HuH-7.5 (cell line): ENCODE measurements at places on chromosomes 2 and 18.

DNA sequence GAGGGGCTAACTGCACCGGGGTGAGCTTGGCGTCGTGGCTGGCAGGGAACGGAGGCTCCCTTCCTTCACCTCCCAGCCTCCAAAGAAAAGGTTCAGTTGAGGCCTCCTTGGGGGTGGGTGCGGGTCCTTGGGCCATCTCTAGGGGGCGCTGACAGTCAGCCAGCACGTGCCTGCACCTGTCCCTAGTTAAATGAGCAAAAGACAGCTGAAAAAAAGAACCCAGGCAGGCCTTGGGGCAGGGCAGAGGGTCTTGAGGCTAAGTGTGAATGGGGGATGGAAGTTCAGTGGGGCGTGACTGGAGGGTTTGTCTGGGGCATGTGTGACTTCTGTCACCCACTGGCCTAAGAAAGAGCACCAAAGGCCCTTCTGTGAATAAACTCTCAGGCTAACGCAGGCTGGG is 56.4 kb downstream of the ZFP36L2 start:
- DNase-seq: no peak

- DNase-seq: no peak
Observed at GRCh38 chr2:72271276-72271614, 123.6 kb upstream of the CYP26B1 start.

GRCh38 chr18:21012308-21012707 is 99.3 kb downstream of the ROCK1 start:
- no peak for DNase-seq

- DNase-seq: peak; percentile 34
Observed at GRCh38 chr2:54725343-54726099, 2.1 kb downstream of the EML6 start.

DNA sequence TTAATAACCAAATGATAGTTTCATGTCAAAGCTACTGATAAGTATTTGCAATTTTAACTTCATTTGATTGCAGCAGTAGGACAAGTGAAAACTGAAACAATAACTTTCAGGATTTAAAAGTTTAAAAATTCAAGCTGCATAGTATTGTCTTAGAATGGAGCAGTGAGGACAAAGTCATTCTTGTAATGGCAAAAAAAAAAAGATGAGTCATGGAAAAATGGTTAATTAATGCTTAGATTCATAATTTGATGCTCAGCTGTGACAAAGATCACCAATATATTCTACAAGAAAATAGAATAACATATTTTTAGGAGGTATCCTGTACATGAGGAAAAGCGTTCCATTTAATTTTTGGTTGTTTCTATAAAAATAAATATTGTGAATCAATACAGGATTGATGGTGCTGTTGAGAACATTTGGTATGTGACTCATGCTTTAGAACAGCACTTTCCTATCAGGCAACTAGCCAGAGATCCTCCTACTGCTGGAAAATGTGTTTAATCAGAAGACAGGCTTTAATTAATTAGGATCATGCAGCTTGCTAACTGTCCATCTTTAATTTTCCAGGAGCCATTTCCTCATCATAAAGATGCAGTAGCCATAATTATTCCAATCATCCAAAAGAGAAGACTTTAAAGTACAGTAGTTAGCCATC is 239.0 kb upstream of the MMADHC start:
- DNase-seq: no peak

DNA sequence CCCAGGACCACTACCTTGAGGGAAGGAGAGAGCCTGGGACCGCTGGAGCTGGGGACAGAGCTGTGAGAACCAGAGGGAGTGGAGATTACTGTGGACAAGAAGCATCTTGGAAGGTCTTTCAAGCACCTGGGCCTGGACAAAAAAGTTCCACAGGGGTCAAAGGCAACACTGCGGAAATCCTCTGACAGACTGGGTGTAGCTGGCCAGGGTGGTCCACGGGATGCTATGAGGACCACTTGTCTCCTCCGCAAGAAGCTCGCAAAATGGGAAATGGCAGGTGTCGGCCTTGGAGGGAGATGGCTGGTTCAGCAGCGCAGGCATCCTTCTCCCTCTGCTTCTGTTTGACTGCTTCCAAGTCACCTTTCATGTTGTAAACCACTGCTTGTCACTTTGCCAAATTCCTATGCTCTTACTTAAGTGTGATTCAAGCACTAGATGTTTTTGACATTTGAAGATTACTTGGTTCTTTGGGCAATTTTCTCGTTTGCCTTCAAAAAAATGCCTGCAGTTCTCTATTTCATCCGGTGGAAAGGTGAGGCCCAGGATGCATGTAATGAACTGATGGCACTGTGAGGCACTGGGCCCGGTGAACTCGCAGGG is 27.7 kb downstream of the KLHL29 start:
- DNase-seq: no peak

GRCh38 chr2:62578803-62579640 is 73.0 kb upstream of the TMEM17 start:
- peak; percentile 33 for DNase-seq
